ENCODE measurements at places on chromosomes 7 and 10.

GRCh38 chr7:48309720-48310119 lies 138.5 kb downstream of the ABCA13 start:
- DNase-seq, result no peak

- no peak for DNase-seq
Measured at GRCh38 chr7:512541-513311, 6.9 kb downstream of the PDGFA start.

DNA sequence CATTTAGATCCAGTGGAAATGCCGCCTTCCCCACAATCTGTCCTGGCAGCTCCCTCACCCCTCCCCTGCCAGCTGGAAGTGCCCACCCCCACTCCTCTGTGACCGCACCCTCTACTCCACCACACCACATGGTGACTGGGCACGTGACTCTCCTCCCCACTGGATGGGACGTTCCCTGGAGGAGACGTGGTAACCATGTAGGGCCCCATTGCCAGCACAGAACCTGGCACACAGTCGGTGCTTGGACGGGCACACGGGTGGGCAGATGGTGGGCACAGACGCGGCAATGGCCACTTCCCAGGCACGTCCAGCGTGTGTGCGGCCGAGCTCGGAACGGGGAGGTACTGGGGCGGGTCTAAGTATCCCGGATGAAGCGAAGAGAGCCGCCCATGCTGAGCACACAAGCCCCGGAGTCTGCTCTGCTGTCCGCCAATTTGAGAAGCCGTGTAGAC lies 245.6 kb downstream of the MAD1L1 start:
- no peak for DNase-seq

DNA sequence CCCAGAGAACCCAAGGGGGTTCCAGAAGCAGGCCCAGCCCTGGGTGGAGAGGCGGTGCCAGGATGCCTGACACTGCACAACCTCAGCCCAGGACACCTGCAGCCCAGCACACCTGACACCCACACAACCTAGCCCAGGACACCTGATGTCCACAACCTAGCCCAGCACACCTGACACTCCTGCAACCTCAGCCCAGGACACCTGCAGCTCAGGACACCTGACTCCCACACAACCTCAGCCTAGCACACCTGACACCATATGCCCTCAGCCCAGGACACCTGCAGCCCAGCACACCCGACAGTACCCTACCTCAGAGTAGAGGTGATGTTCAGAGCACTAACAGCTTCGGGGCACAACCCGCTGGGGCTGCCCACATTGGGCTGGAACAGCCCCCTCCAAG lies 87.3 kb downstream of the PAXIP1 start:
- DNase-seq, result no peak

GRCh38 chr10:48800007-48800675 lies 115.5 kb downstream of the WDFY4 start:
- no peak for DNase-seq

GRCh38 chr7:25823571-25823970 lies 328.4 kb upstream of the NFE2L3 start:
- DNase-seq, result no peak

DNA sequence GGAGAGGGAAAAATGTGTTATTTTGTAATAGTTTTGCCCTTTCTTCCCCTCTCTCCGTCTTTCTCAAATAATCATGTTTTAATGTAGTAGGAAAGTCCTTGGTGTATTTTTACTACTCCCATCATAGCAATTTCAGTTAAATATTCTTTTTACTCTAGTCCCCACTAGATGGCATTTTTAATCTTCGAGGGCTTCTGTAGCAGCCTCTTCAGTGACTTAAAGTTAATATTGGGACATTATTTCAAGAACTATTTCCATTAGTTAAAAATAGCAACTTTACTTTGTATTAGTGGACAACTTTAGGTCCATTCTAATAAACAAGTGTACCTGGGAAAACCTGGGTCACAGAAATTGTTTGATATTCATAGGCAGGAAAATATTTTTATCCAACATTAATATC lies 23.0 kb downstream of the EDRF1 start:
- DNase-seq, result no peak

DNA sequence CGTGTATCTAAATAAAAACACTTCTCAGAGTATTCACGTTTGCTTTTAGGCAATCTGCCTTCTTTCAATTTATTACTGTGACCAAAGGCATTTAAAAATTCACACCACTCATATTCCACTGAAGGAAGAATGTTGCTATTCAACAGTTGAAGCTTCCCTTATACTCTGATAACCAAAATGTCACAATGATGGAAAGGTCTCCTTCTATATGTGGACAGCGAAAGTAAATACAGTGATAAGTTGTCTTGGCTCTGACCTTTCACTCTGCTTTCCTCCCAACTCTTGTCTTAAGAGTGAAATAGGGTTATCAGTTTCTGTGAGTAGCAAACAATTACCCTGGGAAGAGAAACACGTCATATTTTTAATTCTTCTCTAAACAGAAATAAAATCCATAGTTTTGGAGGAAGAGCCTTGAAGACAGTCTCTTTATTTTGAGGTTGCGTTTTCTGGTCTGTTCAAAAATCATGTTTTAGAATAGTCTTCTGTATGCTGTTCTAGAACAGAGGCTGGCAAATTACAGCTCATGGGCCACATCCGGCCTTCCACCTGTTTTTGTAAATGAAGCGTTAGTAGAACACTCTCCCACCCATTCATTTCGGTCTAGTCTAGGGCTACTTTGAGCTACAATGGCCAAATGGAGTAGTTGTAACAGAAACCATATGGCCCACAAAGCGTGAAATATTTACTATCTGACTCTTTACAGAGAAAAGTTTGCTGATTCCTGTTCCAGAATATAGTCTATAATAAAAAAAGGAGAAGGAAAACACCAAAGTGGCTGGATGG lies 41.3 kb downstream of the ETV1 start:
- no peak for DNase-seq

DNA sequence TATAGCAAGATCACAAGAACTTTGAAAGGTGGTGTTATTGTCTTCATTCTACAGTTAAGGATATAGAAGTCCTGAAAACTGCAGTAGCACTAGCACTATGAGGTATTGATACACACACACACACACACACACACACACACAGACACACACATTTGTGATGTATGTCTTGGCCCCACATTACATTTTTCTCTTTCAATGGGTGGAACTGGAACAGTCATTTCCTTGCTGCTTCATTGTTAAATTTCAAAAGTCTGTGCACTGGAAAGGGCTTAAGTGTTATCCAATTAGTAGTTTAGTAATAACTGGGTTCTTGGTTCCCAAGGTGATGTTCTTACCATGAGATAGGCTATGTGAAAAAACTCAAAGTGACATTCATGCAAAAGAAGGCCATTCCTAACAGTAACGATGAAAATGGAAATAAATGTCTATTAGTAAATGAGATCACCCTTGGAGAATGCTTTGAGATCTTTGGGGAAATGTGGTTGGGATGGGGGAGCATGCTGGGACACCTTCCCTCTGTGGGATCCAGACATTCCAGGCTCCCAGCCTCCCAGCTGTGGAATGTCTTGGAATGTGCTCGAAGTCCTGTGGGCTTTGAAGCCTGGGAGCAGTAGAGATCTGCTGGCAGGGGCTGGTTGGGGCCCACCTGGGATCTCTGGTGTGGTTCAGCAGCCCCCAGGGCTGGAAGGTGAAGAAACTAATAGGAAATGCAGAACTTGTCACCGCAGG lies 37.4 kb upstream of the CALD1 start:
- no peak for DNase-seq

DNA sequence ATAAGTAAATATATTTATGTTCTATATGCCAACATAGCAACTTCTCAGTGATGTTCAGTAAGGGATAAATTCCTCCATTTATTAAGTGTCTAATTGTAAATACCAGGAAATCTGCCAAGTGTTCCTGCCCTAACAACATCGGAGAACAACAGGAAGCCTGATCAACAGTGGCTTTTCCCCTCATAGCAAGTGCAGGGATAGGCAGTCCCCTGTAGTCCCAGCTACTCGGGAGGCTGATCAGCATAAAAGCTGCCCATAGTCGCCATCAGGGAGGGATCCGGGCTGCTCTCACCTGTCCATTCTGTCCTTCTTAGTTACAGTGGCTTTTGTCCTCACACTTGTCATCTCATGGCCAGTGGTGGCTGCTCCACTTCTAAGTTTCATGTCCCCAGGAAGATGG lies 141.3 kb downstream of the IDE start:
- DNase-seq, result no peak

DNA sequence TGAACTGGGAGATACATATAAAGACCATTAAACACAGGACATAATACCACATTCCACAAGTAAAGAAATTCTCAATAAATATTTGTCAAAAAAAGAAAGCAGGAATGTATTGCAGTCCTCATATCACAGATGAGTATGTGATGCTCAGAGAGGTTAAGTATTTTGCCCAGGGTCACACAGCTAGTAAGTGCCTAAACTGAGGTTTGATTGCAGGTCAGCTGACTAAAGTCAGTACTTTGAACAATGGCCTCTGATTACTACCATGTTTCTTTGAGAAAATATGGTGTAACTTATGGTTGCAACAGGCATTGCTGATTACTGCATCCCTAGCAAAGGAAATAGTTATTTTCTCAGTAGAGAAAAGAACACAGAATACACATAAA lies 267.1 kb downstream of the ELMO1 start:
- no peak for DNase-seq

DNA sequence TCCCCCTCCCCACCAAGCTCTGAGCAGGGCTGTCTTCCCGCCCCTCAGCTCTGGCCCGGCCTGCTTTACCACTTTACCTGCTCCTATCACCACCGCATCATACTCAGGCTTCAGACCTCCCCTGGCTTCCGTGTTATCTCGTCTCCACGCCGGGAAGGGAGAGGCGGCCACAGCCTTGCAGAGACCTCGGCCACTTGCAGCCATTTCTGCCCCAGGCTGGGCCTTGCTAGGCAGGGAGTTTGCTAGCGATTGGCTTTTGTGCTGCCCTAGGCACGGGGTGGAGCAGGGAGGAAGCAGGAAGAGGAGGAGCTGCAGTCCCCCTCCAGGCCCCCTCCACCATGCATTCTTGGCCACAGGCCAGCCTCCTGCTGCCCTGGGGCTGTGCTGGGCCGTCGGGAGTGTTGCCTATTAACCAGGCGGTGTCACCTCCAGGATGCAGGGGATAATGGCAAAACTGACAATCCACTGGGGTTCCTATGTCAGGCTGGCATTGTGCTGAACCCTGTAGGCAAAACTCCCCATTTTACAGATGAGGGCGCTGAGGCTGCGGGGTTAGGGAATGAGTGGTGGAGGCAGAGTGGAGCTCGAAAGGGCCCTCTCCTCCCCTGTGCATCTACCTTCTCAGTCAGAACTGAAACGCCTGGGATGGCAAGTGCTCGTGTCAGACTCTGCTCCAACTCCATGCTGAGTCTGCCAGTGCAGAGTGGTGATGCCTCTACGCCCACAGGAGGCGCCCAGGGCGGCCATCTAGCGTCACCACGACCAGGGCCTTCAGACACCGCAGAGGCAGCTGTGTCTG lies at the start of gene PYROXD2:
Gene PYROXD2, minus strand, starts transcription at position 251 of the 799 bp plus-strand sequence. Its CDS starts 47 bp downstream, at position 204.
- peak; percentile 4 for DNase-seq

DNA sequence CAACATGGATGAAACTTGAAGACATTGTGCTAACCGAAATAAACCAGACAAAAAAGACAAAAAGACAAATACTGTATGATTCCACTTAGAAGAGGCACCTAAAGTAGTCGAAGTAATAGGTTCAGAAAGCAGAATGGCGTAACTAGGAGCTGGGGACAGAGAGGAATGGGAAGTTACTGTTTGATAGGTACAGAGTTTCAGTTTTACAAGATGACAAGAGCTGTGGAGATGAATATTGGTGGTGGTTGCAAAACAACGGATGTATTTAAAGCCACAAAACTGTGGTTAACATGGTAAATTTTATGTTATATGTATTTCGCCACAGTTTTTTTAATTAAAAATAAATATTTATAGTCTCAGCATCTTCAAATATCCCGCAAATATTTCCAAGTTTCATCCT lies 64.1 kb upstream of the DIP2C start:
- DNase-seq, result no peak

DNA sequence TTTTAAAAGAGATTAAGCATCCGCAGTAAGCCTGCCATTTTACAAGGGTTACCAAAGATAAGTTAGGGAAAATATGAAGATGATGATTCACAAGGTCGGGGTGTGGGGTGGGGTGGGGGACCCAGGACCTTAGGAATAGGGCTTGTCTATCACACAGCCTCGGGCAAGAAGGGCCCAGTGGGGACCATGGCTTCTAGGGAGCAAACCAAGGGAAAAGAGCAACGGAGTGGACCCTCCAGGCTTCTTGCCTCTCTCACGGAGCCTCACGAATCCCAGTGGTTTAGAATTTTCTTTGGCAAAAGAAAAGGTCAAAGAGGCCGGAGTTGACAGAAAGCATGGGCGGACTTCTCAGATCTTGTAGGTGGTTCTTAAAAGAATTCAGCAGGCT lies 1.3 kb downstream of the PRKCQ start:
- DNase-seq, result no peak

DNA sequence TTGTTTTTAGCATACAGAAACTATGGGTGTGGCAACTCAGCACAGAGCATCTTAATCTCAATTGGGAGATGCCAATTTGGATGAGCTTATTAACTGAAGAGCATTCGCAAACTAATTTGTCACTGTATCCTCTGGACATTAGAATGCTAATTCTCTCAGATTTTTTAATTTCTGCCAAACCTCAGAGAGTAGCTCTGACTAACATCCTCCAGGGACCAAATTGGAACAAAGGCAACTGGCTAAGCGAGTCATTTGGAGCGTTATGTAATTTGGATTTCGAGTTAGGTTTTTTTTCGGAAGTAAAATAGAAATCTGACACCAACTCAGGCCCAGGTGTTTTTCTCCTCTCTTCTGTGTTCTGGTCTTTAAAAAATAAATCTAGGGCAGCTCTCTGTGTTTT lies 201.9 kb downstream of the BMPER start:
- DNase-seq, result no peak

- no peak for DNase-seq
Measured at GRCh38 chr7:51000956-51001355, 218.3 kb upstream of the GRB10 start.

DNA sequence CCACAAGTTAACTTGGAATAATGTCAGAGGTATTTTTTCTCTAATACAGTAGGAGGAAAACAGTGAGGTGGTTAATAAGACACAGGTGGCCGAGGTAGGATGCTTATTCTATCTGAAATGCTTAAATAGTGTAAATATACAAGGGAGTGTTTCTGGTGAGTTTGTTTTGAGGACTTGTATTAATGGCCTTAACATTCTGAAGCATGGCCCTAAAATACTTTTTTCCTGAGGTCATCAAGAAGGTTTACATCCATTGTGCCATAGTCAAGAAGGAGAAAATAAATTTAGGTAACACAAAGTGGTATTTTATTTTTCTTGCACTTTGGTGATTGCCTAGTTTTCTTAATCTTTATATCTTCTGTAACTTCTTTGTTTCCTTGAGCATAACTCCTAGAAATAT lies 18.8 kb downstream of the GNAI1 start:
- no peak for DNase-seq
